ENCODE measurements at places on chromosomes 7 and 10.
A peak's percentile ranks its signal among the peaks of the same experiment; 100 is the strongest.

DNA sequence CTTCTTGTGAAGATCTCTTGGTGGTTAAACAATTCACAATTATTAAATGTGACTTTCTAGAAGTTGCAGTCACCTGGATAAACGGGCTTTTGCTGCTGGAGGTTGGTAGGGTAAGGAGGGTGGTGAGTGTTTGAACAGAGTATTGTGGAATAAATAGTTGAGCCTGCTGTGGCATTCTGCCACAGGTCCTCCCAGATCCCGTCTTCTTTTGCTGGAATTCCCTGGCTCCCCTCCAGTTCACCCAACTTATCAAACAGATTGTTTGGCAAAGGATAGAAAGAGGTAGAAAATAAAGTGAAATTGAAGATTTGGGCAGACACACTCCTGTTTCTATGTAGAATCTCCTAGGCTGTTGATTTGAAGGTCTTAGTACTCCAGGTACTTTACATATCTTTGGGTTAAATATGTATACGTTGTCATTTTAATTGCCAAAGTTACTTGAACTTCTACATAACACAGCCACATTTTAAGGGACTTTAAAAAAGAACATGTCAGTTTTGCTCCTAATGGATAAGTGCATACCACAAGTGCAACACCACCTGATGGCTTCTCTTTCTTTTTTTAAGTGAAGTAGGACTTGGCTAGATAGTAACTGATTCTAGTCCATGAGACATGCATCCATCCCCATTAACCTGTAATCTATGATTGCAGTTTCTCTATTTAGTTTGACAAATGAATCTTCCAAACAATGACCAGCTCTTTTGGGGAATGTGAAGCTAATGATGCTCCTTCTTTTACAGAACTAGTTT, 83.0 kb downstream of the ARL4A start:
- DNase-seq = no peak

- peak; percentile 39 for DNase-seq
These were observed 39.8 kb downstream of the SLC37A3 start for GRCh38 chr7:140358412-140359051.

- DNase-seq = no peak
These were observed 278.2 kb downstream of the PLXDC2 start for GRCh38 chr10:20094226-20094976.

- peak; percentile 41 for DNase-seq
These were observed 34.1 kb upstream of the IFRD1 start for GRCh38 chr7:112416127-112416526.

DNA sequence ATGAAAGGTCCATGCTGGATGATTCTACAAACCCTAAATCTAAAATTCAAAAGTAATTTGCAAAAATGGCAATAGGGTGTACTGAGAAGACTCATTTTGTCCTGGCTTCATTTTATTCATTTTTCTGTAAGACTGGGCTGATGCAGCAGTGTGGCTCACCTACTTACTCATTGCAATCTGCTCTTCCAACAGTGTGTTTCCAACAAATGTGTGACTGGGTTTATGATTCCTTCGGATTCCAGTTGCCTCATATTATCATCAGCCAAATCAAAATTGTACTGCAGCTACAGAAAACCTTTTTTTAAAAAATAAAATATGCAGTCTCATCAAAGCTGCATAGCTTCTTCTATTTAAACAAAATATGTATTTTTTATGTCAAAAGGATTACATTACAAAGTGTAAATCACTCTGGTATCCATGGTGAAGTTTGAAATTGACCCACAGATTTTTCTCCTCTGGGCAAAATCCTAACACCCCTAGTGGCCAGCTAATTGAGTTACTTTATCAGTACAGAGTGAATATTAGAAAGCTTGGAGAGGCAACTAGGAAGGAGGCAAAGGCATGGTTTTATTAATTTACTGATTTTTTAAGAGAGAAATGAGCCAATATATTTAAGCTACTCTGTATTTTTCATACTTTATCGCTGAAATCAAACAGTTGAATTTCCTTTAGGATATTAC, 390.3 kb downstream of the MAGI2 start:
- no peak for DNase-seq

DNA sequence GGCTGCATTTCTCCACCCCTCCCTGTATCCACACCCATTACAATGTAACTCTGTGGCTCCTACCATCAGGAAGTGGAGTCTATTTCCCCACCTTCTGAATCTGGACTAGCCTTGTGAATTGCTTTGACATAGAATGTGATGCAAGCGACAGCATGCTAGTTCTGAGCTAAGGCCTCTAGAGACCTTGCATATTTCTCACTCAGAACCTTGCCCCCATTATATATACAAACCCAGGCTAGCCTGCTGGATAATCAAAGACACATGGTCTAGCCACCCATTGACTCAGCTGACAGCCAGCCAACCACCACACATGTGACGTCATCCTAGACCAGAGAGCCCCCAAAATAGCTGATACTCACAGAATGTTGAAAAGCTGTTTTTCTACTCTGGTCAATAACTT, 77.9 kb downstream of the CCDC71L start:
- no peak for DNase-seq

GRCh38 chr7:19930051-19930450, 156.6 kb upstream of the TMEM196 start:
- no peak for DNase-seq

- DNase-seq = peak; percentile 19
These were observed 118.1 kb upstream of the LYZL2 start for GRCh38 chr10:30747633-30748032.

DNA sequence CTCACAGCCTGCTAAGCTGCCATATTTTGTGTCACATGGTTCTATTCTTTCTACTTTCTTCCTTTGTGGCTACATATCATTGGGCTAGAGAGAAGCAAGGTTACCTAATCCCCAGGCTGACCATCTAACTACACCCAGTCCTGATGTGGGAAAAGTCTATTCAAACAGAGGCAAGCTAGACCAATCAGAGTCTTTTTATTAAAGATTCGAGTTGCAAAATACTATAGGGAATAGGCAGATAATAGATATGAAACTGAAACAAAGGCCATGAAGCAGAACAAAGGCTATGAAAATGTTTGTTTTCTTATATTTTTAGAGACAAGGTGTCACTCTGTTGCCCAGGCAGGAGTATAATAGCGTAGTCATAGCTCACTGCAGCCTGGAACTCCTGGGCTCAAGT, 36.7 kb downstream of the MTERF1 start:
- DNase-seq = no peak

DNA sequence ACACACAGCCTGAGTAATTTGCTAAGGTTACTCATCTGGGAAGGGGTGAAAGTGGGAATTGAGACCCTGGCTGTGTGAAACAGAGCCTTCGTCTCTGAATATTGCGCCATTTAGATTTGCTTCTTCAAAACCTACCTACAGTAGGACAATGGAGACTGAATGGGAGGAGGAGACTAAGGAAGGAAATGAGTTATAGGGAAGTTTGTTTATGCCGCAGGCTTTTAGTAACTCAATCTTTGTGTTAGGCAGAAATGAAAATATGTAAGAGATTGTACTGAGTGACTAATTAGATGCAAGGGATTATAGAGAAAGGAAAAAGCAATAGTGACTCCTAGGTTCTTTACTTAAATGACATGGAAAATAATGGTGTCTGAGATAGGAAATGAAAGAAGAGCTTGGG, 80.2 kb downstream of the KCND2 start:
- peak; percentile 5 for DNase-seq

GRCh38 chr7:39186671-39187070, 209.0 kb downstream of the POU6F2 start:
- no peak for DNase-seq

DNA sequence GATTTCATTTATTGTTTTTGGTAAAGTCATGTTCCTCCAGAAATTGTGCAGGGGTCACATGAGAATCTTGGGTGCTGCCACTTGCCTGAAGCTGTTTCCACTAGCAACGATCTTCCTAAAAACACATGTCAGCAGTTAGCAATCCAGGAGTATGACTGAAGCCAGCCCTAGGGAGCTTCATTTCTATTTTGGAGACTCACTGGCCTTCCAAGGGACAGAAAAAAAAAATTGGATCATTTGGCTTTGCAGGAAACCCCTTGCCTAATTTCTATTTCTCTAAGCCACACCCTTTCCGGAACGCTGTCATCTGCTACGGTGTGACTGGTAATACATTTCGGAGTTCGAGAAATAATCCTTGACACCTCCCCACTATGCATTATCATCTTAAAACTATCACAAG, 204.7 kb downstream of the TAX1BP1 start:
- no peak for DNase-seq

DNA sequence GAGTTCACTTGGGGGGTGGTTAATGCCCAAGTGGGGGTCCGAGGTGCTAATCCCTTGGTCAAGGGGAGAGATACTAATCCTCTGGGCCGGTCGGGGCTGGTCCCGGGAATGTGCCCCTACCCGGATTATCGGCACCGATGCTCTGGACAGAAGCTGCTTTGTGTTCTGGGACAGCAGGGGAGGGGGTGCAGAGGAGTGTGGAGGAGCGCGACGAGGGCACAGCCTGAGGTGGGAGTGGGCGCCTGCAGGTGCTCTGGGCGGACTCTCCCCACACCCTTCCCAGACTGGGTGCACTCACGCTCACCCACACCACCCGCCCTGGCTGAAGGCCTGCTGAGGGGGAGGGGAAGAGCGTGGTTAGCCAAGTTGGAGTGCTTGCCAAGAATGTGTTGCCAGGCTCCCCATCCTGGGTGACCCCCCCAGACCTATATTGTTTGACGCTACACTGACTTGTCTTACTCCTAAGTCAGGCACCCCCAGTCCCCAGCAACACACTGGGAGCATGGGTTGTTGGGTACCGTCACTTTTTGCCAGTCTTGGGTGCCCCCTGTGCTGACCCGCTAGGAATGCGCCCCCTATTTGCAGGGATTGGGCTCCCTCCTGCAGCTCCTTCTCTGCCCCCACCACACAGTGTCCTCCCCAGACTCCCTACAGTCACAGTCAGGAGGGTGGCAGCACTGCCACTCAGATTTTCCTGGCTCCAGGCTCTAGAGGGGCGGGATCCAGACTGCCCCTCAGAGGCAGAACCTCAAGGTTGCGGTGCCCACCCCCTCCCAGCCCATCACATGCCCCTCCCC, 1.2 kb downstream of the SLC4A2 start:
- peak; percentile 71 for DNase-seq

DNA sequence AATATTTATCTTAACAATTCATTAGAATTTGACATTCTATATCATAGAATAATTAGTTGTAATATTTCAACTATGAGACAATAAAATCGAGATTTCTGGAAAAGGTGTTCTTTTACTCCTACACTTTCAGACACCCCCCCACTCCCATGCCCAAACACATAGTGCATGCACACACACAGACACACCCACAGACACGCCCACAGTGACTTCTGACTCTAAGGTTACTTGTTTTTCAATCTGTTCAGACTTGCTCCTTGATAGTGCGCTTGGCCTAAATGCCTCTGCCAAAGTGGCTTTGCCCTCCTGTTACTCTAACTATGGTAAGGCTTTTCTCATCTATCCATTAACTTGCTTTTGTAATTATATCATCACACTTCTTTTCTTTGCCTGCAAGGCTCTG, 144.0 kb upstream of the PPP1R3A start:
- no peak for DNase-seq

DNA sequence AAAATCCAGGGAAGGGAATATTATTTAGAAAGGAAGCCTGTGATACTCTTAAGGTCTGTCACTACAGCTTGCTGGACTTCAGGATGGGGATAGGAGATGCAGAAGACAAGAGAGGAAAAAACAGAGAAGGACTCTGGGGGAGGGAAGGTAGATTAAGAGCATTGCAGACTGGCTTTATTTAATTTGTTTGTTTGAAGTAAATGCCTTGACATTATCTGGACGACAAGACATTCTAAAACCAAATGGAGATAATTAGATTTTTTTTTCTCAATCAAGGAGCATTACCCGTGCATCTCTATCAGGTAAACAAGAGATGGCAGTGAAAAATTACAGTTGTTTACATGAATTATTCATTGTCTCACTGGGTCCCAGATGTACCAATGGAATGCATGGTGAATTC, 24.3 kb downstream of the ACTA2 start:
- DNase-seq = no peak

GRCh38 chr10:68135922-68136792, 26.9 kb downstream of the MYPN start:
- no peak for DNase-seq

DNA sequence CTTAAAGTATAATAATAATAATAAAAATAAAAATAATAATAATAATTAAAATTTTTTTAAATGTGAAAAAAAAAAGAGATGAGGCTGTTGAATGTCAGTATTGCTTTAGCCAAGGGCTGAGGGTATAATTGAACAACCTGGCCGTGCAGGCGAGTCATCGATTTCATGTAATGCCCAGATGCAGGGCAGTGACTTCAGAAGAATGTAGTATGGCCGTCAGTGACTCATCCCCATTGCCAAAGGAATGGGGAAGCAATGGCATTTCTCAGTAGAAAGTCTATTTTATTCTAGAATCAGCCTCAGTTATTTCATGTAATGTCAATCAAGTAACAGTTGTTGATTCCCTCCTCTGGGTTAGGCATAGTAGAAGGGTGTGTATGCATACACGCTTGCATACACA, 516.4 kb downstream of the GLRX3 start:
- peak; percentile 62 for DNase-seq

- DNase-seq = no peak
These were observed 554.3 kb downstream of the TYW1 start for GRCh38 chr7:67550801-67551436.

GRCh38 chr10:132050191-132050590, 15.6 kb upstream of the JAKMIP3 start:
- no peak for DNase-seq

- no peak for DNase-seq
These were observed 35.4 kb upstream of the TECTB start for GRCh38 chr10:112247791-112248190.

- no peak for DNase-seq
These were observed 109.4 kb upstream of the ACBD5 start for GRCh38 chr10:27349987-27350386.

Data from NB4 (cell line).